ENCODE measurements at places on chromosomes 1 and 21.

DNA sequence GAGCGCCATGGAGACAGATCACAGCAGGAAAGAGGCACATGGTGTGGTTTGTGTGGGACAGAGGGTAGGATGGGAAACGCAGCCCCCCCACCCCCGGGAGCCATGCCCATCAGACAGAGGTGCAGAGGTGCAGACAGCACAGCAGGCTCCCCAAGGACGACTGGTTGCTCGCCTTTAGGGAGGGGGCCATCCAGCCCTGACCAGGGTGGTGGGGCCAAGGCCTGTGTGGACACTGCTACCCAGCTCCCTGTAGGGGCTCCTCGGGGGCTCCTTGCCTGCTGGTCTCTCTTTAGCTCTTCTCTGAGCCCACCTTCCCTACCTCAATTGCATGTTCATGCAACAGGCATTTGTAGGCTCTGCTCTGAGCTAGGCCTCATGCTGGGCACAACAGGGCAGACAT lies 3.7 kb downstream of the KCNAB2 start:
- DNase-seq, result no peak

DNA sequence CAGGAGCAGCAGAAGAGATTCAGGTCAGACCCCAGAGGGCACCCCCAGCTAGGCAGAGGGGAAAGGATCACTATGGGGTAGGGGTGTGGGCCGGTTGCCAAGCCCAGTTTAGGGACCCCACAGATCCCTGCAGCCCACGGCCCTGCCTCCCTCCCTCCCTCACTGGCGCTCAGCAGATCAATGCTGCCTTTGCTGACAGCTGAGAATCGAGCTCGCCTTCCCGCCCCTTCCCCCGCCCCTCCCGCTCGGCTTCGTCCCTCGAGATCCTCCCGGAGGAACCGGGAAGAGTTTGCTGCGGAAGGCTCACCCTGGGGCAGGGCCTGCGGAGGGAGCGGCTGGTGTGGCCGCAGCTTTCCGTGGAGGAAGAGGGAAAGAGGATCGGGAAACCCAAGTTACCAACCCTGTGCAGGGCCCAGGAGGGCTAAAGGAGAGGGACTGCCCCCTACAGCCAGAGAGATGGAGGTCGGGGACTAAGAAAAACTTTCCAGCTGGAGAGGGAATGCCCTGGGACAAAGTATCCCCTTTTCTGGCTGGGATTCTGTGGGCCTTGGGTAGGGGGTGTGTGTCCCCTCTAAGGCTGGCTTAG lies 1.1 kb upstream of the KCNQ4 start:
- no peak for DNase-seq

DNA sequence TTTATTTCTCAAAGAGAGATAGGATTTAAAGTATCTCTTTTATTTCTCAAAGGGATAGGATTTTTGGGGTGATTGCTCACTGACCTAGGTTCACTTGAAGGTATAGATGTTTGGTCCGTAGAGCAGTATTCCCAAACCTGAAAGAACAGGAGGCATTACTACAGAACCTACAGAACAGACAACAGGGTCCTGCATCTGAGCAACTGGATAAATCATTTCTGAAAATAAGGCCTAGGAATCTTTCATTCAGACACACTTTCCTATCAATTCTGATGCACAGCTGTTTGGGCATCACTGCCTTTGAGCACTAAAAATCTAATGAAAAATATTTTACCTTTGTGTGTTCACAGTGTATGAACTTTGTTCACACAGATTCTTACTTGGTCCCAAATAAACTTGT lies 17.2 kb upstream of the CLIC6 start:
- no peak for DNase-seq

- DNase-seq, result no peak
Observed at GRCh38 chr1:194078765-194079164, 892.4 kb upstream of the B3GALT2 start.

GRCh38 chr1:33429856-33430691 lies 821 bp downstream of the PHC2 start:
- DNase-seq, result peak; percentile 25

DNA sequence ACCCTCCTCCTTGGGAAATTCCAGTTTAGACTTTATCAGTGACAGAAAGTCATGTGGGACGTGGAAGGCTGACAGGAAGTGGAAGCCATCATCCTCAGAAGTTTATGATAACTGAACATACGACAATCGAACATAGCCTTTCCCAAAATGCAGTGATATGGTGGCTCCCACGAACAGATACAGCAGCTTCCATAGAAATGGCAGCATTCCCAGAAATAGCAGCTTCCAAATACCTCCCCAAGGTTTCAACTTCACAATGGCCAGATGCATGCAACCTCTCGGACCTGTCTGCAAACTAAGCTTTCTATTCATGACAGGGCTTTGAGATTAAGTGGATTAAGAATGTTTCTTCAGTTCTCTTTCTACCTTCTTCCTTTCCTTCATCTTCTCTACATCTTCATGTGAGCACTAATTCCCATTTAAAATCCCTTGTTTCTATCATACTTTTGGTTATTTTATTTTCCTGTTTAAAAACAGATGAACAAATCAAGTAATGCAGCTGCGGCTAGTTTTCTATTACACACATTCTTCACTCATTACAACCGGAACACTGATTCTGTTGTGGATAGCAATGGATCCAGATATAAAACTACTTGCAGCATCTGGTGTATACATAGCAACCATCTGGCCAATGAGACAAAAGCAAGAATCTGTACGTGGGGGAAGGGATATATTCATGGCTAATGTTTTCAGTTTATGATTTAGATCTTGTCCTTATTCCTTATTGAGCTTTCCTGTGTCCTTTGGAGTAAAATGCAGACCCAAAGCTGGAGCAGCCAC lies 304.8 kb downstream of the BRINP3 start:
- peak; percentile 22 for DNase-seq

DNA sequence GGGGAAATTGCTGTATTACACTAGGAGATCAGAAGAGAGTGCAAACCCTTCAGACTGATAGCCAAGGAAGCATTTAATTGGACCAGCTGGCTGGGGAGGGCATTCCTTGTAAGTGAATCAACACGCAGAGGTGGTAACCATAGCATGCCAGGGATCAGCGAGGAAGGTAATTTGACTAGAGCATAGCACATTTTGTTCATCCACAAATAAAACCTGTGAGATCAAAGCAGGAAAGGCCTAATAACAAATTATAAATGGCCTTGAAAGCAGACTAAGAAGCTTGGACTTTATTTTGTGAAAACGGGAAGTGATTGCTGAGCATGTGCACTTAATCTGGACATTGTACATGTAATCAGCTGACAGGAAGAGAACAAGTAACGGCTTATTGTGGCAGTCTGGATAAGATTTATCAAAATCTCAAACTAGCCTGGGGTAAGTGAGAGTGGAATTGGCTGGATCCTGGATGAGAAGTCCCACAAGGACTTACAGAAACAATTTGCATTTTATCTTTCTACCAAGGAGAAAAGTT lies 11.7 kb upstream of the CD55 start:
- DNase-seq, result peak; percentile 65

DNA sequence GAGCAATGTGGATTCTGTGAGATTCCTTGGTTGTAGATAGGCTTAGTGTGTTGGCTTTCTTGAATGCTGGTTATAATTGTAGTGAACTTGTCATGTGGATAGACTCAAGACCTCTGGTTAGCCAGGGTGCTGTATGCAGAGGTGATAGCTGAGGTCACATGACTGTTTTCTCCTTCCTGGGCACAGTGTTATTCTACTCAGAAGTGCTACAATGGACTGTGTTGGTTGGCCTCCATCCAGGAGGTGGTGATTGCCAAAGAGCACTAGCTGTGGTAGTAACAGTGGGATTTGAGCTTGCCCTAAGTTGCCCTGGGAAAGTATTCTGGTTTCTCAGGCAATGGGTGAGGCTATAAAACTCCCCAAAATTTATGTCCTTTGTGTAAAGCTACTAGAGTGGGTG lies 71.6 kb downstream of the SH3BGR start:
- DNase-seq, result no peak

GRCh38 chr1:117011334-117011733 lies 9.8 kb downstream of the CD101 start:
- DNase-seq, result no peak

GRCh38 chr1:75058424-75058823 lies 75.8 kb upstream of the LHX8 start:
- no peak for DNase-seq

DNA sequence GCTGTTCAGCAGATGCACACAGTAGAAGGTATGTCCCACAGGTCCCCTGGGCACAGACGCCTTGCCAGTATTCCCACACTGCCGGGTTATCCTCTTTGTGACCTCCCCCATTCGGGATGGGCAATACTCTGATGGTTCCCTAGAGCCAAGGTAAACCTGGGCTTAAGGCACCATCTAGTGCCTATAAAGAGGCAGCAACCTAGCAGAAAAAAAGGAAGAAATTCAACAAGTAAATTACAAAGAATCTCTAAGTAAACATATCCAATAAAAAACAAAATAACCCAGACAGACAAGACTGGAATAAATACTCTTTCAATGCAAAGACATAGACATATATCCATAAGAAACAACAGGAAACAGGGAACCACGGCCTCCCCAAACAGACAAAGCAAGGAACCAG lies 39.4 kb downstream of the HSF2BP start:
- no peak for DNase-seq

- no peak for DNase-seq
Observed at GRCh38 chr1:162088281-162088969, 18.9 kb downstream of the NOS1AP start.

- DNase-seq, result no peak
Observed at GRCh38 chr1:208117409-208117808, 126.8 kb downstream of the PLXNA2 start.

DNA sequence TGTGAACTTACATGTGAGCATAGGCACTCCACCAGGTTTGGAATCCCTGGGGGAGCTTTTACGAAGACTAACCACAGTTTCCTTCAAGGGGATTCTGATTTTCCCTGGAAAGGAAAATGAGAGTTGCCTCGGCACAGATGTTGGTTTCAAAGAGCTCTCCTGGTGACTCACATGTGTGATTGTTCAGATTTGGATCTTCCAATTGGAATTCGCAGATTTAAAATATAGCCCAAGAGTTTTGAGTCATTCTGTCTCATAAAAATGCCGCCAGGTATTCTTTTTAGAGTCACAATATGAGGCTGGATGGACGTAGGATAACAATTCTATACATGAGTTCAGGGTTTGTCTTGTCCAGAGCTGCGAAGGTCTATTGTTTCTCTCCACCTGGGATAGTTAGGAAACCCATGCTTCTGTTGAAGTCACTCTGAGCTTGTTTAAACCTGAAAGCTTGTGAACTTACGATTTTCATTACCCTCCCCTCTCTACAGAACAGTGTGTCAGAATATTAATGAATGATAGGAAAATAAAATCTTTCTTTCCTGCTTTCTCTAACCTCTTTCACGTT lies 64.9 kb downstream of the TGFB2 start:
- DNase-seq, result peak; percentile 35

- DNase-seq, result peak; percentile 69
Observed at GRCh38 chr1:91511386-91511785, 10.7 kb downstream of the CDC7 start.

DNA sequence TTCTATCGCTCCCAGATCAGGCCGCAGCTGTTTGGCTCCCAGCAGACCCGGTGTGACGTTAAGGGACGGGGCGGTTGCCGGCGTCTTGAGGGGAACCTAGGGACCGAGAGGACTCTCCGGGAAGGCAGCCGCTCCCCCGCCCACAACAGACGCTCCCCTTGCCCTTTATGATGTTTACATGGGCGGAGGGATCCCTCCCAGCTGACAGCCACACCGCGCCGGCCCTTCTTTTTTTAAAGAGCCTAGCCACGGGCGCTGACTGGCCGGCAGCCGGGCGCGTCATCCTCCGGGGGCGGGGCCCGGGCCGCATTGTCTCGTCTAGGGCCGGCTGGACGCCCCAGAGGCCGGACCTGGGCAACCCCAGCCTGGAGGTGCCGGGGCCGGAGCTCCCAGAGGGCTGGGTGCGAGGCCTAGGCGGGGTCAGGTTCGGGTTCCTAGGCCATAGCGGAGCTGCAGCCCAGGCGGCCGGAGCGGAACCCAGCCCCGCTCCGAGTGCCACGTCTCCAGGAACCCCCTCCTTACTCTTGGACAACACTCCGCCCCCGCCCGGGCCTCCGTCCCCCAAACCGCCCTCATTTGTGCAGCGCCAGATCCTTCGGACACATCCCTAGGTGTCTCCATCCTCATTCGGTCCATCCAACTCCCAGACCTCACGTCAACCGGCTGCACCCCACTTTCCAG lies at the start of gene PCAT6:
Gene PCAT6 (plus strand): TSS at position 340 of the 681 bp plus-strand sequence.
- peak; percentile 97 for DNase-seq

GRCh38 chr1:87132284-87132870 lies 196.3 kb upstream of the LMO4 start:
- DNase-seq, result no peak

- DNase-seq, result no peak
Observed at GRCh38 chr1:167924543-167925231, 10.8 kb upstream of the ADCY10 start.
